Type B pancreatic cell (in vitro differentiated cells): ENCODE measurements at places on chromosomes 4 and X. TPM values are rescaled to one million over a fixed set of nuclear protein-coding genes. Genes with fewer than 3 reads are reported as not detected.

DNA sequence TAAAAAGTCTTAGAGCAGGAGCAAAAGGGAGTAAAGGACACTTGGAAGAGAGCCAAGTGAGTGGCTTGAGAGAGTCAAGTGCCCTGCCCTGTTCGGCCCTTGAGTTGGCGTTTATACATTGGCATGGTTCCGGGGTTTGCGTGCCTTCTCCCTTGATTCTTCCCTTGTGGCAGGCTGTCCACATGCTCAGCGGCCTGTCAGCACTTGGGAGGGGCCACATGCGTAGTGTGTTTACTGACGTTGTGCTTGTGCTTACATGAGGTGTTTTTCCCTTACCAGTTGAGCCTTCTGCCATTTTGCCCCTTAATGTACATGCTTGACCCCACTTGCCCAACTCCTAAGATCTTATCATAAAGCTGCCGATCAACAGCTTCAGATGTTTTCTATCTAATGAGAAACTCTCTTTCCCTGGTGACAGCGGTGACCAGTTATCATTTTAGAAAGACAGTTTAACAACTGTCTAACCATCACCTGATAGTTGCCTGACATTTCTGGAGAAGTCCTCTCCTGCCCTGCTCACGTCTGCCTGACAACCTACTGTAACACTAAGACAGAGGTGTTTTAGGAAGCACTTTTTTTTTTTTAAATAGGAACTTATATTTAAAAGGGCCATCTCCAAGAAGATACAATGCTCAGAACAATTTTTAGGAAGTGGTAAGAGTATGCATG lies 49.5 kb upstream of the GC start:
- no peak for DNase-seq

The EDNRA gene
- 8.3 and 37.6 TPM in 2 replicates for total RNA-seq

The NDP gene
- 0.21 and 1.1 TPM in 2 replicates for total RNA-seq

The DRD5 gene
- 0.58 TPM in 1 of 2 replicates, not detected in the other for total RNA-seq

DNA sequence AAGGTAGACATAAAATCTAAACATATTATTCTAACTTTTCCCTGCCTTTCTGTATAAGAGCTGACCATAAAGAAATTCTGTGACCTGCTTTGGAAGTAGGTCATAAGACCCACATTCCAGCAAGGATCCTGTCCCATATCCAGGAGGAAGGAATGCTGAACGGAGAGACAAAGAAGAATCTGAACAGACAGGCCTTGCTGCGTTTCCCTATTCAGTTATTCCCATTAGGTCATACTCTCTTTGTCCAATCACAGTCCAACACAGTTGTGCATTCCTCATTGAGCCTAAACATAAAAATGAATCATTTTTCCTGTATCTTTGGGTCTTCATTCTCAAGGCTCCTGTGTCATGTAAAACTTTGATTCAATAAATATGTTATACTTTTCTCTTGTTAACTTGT lies 287.6 kb upstream of the TAPT1 start:
- no peak for DNase-seq

The INTS12 gene
- 17.7 and 20.8 TPM in 2 replicates for total RNA-seq

The HERC5 gene
- 1.4 and 1.6 TPM in 2 replicates for total RNA-seq

DNA sequence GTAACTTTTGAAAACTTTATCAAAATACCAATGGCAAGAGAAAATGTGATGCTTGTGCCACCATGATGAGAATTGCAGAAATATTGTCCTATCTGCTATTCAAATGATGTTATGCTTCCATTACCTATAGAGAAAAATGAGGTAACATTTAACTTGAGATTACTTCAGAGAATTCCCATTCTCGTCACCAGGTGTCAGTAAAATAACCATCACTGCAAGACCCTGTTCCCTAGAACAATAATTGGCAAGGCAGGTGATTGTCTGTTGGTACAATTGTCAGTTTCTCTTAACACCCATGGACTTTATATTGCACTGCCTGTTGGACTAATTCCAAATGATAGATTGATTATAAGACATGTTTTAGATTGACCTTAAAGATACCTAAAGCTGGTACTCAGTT lies 179.9 kb downstream of the GABRG1 start:
- no peak for DNase-seq

The SNCA gene
- total RNA-seq = 10.3 and 16.6 TPM in 2 replicates

- no peak for DNase-seq
Measured at GRCh38 chrX:2696698-2697215, 5.7 kb downstream of the CD99 start.

GRCh38 chr4:53365486-53366300 lies at the start of gene SCFD2:
Gene SCFD2, minus strand, starts transcription at chr4:53366061.
- DNase-seq = peak; percentile 97

The SLC38A5 gene
- total RNA-seq = 1.8 and 4.6 TPM in 2 replicates

The TRPC5OS gene
- not detected in 2 replicates for total RNA-seq

The MCF2 gene
- 0.22 and 0.50 TPM in 2 replicates for total RNA-seq

- no peak for DNase-seq
Measured at GRCh38 chr4:20679951-20680350, 20.3 kb upstream of the PACRGL start.

The ING2 gene
- 16.5 and 20.4 TPM in 2 replicates for total RNA-seq

GRCh38 chrX:867502-867901 lies 236.9 kb downstream of the SHOX start:
- peak; percentile 18 for DNase-seq

DNA sequence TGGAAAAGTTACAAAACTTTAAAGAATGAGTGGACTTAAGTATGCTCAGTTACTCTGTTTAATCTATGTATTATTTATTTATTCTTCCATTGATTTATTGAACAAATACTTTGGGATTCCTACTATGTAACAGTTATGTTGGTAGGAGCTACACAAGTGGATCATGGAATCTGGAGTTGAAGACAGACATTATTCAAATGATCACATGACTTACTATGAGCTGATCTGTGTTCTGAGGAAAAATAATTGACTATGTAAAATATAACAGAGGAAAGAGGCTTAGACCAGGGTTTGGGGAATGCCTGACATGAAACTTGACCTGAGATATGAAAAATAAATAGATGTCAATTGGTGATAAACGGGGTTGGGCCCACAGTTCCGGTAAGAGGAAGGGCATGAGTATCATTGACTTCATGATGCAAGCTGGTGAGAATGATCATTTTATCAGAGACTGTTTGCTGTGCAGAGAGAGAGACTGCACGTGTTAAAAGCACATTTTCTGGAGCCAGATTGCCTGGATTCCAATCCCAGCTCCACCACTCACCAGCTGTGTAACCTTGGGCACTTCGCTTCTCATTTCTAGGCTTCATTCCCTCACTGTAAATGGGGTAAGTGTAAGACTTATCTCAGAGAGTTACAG lies 179.0 kb downstream of the SPCS3 start:
- no peak for DNase-seq

The DUSP21 gene
- not detected in 2 replicates for total RNA-seq

- no peak for DNase-seq
Measured at GRCh38 chrX:48576108-48576507, 1.8 kb downstream of the RBM3 start.

GRCh38 chrX:78712336-78712735 lies 35.2 kb upstream of the LPAR4 start:
- DNase-seq = no peak

DNA sequence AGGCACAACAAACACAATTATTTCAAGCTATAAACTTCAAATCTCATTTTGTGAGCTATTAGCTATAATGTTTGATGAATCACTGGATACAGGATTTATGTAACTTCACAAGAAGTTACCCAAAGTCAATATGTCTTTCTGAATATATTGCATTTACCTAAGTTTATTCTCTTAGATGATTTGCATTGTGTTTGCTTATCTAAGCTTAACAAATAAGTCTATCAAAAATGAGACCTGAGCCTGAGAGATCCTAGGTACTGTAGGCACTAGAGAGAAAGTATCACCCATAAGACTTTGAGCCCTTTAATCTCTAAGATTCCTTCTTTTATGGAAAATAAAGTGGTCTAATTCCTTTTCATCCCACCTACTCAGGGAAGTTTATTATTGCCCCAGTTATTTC lies 178.2 kb downstream of the NAF1 start:
- no peak for DNase-seq

- no peak for DNase-seq
Measured at GRCh38 chr4:83272900-83273299, 11.7 kb downstream of the COQ2 start.

DNA sequence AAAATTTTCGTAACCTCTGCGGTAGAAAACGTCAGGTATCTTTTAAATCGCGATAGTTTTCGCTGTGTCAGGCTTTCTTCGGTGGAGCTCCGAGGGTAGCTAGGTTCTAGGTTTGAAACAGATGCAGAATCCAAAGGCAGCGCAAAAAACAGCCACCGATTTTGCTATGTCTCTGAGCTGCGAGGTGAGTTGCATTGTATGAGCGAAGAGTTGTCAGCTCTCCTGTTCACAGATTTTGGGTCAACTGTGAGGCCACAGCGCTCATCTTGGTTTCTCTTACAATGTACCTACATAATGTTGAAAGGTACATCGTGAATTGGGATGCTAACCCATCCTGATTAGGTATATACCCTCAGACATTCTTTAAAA lies 486 bp downstream of the CLCN3 start:
- DNase-seq = no peak

- DNase-seq = no peak
Measured at GRCh38 chr4:74934888-74935287, 2.0 kb downstream of the PARM1 start.

The CENPI gene
- total RNA-seq = 5.5 and 18.8 TPM in 2 replicates

GRCh38 chrX:121903961-121904360 lies 856.6 kb downstream of the GLUD2 start:
- DNase-seq = no peak

- DNase-seq = no peak
Measured at GRCh38 chr4:1554876-1555265, 129.2 kb downstream of the FAM53A start.

DNA sequence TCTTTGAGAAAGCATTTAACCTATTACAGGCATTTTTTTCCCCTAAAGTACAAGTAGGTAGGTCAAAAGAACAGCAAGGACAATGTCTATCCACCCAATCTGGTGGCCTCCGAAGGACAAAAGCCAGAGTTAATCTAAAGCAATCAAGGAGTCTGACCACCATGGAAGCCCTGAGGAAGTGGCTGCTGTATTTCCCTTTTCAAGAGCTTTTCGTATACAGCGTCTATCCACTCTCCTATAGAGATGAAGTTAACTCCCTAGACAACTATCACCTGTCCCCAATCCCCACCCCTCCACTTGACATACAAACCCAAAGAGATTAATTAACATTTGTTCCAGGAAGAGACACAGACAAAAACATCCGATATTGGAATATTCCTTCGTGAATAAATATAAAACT lies 85.5 kb downstream of the SNCA start:
- no peak for DNase-seq

GRCh38 chr4:174262624-174263444 lies 20.6 kb downstream of the FBXO8 start:
- DNase-seq = no peak
